ENCODE measurements at places on chromosomes 2 and 18. TPM values are rescaled to one million over a fixed set of nuclear protein-coding genes. Genes with fewer than 3 reads are reported as not detected.
A peak's percentile ranks its signal among the peaks of the same experiment; 100 is the strongest.

The VWC2L gene
- 0.55 TPM for total RNA-seq

DNA sequence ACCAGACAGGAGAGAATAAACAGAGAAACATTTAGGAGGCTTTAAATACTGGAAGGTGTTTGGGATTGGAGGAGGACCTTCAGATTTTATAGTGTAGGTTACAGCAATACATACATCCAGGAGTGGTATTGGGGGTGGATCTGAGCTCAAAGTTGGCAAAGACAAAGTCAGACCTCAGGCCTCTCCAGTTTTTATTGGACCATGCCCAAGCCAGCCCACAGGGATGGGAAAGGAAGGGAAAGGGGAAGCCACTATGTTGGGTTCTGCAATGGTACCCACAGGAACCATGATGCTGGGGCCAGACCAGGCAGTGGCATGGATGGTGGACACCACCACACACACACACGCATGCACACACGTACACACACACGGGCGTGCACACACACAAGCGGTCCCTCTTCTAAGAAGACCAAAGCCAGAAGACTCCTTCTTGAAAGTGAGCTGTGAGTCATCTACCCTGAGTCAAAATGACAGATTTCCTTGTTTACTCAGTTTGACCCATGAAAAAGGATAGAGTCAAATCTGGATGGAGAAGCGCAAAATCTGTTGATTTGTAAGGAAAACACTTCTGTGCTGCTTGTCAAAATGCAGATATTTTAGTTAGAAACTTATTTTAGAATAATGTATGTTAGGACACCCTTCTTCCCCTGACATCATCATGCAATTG is 87.9 kb downstream of the TRABD2A start:
- no peak overlapping the region for H3K4me3 ChIP-seq
- no peak overlapping the region for H3K27ac ChIP-seq
- no peaks in the 10 kb centered on the region for H3K27me3 ChIP-seq
- H3K4me1 ChIP-seq, result no peaks in the 10 kb centered on the region
- DNase-seq, result no peak

- DNase-seq, result peak; percentile 79
- H3K27ac ChIP-seq, result peak overlapping the region; percentile 97
- no peaks in the 10 kb centered on the region for H3K27me3 ChIP-seq
- H3K36me3 ChIP-seq, result peaks cover 11% of the 10 kb centered on the region
Observed at GRCh38 chr2:27211241-27211942, 449 bp upstream of the ATRAID start.

DNA sequence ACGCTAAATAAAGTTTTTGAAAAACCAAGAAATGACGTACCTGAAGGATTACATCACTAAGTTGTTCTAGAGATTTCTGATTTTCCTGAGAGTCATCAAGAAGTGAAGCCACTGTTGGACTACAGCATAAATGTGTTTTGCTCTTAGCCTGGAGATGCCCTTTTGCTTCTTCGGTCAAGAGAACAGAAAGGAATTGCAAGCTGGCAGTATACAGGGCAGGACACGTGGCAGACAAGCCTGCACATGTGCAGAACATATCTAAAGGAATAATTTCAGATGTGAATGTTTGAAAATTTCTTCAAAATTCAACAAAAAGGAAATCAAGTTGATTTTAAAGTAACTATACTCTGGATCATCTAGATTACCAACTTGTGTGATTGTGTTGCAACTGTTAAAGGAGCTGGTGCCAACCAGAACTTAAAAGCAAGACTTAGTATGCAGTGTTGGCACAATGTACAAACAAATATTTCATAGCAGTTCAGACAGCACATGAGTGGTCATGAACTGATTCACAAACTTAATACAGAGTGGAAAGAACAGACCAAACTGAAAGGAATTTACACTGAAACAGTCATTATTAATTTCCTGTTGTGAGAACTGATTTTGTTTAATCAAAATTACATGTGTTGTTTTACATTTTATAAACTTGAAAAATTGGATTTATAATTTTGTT is 100.4 kb upstream of the CD226 start:
- no peaks in the 10 kb centered on the region for H3K27me3 ChIP-seq
- H3K4me1 ChIP-seq, result no peaks in the 10 kb centered on the region
- peaks cover 3% of the 10 kb centered on the region for H3K36me3 ChIP-seq
- no peak overlapping the region for H3K4me3 ChIP-seq
- no peak for DNase-seq
- H3K27ac ChIP-seq, result no peak overlapping the region

- H3K27me3 ChIP-seq, result no peaks in the 10 kb centered on the region
- no peak for DNase-seq
- H3K27ac ChIP-seq, result no peak overlapping the region
- no peaks in the 10 kb centered on the region for H3K4me1 ChIP-seq
Observed at GRCh38 chr2:181393472-181393871, 63.7 kb upstream of the ITGA4 start.

GRCh38 chr2:12488352-12489318 is 228.1 kb upstream of the TRIB2 start:
- H3K36me3 ChIP-seq, result no peaks in the 10 kb centered on the region
- no peak for DNase-seq
- no peaks in the 10 kb centered on the region for H3K27me3 ChIP-seq
- no peak overlapping the region for H3K4me3 ChIP-seq
- H3K4me1 ChIP-seq, result peaks cover 12% of the 10 kb centered on the region

- H3K27me3 ChIP-seq, result no peaks in the 10 kb centered on the region
- H3K27ac ChIP-seq, result no peak overlapping the region
- no peaks in the 10 kb centered on the region for H3K36me3 ChIP-seq
- H3K4me1 ChIP-seq, result no peaks in the 10 kb centered on the region
Observed at GRCh38 chr18:69220529-69220928, 180.2 kb upstream of the DOK6 start.

The PAX8 gene
- total RNA-seq, result 4.0 TPM

DNA sequence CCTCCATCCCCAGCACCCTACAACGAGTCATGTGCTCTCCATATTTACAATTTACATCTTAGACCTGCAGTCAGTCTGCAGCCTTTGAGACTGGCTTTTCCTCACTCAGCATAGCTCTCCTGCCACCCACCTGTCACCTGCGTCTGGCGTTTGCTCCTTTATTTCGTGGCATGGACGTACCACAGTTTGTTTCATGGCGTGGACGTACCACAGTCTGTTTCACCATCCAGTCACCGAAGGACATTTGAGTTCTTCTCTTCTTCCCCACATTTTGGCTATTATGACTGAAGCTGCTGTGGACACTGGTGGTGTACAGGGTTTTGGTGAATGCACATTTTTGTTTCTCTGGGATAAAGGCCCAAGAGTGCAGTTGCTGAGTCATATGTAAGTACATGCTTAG is 141.8 kb upstream of the CTDP1 start:
- no peaks in the 10 kb centered on the region for H3K4me1 ChIP-seq
- no peak overlapping the region for H3K27ac ChIP-seq
- DNase-seq, result no peak

DNA sequence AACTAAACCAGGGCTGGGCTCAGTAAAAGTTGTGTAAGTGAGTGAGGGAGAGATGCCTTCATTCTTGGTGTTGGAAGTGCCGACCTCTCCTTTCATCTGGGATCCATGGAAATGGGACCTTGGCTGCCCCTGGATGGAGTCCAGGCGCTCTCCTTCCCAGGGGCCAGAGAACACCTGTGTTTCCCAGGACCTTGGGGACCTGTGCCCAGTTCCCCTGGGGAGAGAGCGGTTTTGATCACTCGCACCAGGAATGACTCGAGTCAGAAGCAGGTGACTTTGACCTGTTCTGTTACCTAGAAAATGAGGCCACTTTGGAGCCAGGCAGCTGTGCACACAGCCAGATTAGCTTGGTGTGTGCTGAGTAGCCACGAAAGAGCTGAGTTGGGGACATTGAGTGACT is 97.3 kb downstream of the SH3BP4 start:
- no peak overlapping the region for H3K4me3 ChIP-seq
- peak; percentile 88 for DNase-seq
- H3K27me3 ChIP-seq, result no peaks in the 10 kb centered on the region
- peaks cover 30% of the 10 kb centered on the region for H3K36me3 ChIP-seq
- peak overlapping the region; percentile 84 for H3K27ac ChIP-seq
